SHP77 treated with DMSO at 0.1 percent for 48 hours (cell line): ENCODE measurements at places on chromosomes 2 and 18.

DNA sequence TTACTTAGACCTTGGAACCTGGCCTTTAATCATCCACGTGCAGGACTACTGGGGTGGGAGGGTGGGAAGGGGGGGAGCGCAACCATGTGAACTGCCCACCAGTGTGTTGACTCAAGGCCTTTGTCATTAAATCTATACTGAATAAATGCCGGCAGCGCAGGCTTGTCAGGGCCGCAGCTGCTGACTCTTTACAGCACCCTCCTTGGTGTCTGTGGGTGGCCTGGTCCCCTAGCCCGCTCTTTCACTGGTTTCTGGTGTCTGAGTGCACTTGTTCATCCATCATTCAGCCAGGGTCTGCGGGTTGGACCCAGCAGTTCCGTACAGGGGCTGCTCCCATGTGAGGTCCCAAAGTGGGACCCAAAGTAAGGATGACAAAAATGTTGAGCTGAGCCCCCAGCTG lies 11.5 kb downstream of the MAP3K2 start:
- no peak for DNase-seq

DNA sequence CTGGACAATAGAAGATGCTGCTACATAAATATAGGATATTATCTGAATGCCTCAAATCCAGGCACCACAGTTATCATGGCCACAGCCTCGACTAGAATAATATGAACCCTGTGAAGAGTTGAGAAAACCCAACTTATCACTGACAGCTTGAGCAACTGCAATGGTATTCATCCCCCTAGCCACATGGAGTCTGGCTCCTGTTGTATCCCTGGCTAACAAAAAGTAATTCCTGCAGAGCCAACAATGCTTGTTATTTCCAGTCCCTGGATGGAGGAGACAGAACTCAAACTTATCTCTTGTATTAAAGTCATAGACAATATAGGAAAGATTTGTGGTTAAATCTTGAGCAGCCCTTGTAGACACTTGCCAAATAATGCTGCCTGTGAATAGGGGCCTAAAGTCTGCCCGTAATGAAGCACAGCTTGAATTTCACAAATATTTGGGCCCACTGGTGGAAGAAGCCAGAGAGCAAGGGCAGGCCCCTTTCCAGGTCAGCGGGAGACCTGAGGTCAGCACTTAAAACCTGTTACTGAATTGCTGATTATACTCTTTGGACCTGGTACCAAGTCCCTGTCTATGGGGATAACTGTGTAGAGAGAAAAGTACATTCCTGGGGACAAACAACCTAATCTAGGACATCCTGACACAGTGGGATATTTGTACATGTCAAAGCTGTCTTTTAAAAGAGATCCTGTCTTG lies 28.4 kb upstream of the SUCLG1 start:
- no peak for DNase-seq

DNA sequence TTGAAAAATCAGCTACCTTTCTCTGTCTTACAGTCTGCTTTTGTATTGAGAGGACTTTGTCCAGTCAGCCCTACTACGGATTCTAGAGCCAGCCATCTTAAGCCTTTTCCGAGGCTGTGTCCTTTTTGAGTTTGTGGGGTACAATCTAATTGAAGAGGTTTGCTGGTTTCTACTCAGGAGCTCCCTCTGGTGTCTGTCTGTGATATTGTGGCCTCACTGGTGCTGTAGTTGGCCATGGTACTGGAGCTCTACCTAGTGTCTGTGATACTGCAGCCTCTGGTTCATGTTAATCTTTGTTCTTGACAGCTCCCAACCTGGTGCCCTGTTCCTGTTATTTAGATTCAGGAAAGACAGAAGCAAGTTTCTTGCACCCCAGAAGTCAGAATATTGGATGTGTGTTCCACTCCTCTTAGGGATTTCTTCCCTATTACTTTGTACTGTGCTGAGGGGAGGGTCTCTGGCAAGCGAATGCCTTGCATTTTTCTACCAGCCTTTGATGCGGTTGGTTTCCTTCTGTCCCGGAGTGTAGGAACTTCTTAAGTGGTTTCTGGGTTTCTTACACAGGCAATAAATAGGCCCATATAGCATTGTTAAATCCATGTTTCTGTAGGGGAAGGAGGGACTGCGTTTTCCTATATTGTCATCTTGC lies 78.5 kb downstream of the ACSL3 start:
- DNase-seq, result peak; percentile 39

DNA sequence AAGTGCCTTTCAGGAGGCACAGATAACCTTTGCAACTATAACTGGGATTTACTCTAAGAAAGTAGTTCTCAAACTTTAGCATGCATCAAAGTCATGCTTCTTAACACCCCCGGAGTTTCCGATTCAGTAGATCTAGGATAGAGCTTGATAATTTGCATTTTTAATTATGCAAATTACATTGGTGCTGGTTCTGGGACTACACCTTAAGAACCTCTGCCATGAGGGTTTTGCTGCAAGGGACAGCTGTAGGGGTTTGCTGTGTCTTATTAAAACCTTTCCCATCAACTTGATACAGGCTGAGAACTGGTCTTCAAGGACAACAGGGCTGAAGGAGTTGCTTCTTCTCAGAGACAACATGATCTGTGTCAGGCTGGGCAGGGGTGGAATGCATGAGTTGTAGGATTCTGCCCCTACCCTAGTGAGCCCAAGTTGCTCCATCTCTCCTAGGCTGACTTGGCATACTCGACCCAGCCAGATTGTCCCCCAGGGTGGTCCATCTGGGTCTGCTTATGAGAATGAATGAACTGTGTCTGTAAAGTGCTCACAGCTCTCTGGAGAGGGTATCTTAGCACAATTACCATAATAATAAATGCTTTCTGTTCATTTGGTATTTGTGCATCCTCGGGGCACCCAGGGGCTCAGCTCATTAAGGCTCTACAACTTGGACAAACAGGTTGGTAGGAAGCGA lies 232.7 kb downstream of the CLIP4 start:
- no peak for DNase-seq

GRCh38 chr2:152089238-152089637 lies 9.6 kb downstream of the CACNB4 start:
- no peak for DNase-seq
